ENCODE measurements at places on chromosomes 1 and 21.

DNA sequence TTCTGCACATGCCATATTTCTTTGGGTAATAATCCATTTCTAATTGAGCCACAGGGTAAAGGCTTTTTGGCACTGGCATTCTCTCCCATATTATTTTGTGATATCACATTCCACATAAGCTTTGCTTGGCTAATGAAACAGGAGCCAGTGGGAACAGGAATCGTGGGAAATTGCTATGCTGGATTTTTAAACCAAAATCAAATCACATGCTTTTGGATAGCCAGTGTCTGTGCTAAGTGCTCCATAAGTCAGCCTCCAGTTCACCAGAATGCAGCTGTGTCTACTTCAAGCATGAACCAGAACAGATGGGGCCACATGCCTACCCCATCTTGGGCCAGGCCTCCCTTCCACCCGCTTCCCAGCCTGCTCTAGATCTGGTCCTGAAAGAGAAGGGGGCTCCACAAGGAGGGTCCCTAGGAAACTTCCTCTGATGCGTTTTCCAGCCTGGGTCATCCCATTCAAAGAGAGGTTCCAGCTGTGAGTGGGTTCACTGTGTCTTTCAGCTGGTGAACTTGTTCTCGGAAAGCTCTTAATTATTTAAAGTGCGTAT, 131.2 kb upstream of the COA6 start:
- DNase-seq = no peak

- no peak for DNase-seq
Measured at GRCh38 chr21:28817871-28818270, 174.8 kb downstream of the LTN1 start.

DNA sequence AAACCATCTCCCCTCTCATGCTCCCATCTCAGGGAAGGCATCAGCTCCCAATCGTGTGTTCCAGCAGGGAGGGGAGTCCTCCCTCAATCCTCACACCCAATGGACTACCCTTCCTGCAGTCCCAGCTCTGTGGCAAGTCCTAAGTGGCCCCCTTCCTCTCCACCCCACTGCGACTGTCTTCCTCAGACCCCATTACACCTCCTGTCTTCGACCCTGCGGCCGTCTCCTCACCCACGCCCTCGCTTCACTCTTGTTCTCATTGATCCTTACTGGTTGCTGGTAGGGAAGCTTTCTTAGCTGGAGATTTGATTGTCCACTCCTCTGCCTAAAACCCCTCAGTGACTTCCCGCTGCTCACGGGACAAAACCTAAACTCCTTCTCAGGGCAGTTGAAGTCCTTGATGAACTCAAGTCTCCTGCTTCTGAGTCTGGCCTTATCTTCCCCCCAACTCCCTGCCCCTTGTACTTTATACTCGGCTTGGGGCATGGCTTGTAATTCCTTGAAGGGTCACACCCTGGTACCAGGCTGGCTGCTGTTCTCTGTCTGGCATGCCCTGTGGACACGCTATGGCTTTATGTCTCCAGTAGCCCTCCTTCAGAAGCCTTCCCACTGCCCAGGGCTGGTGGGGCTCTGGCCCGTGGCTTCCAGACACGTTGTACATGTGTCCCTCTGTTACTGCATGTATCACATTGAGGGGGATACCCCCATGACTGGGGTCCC, 2.3 kb upstream of the EPS8L3 start:
- DNase-seq = no peak

- no peak for DNase-seq
Measured at GRCh38 chr1:216075339-216075738, 347.9 kb downstream of the USH2A start.

GRCh38 chr1:53328541-53329499, 950 bp upstream of the LRP8 start:
- DNase-seq = no peak

- no peak for DNase-seq
Measured at GRCh38 chr1:54229281-54229891, 29.4 kb downstream of the MRPL37 start.

All from T follicular helper cell (primary cell).